Colonic mucosa (tissue), 4 donors: ENCODE measurements at places on chromosomes 12 and 14.

DNA sequence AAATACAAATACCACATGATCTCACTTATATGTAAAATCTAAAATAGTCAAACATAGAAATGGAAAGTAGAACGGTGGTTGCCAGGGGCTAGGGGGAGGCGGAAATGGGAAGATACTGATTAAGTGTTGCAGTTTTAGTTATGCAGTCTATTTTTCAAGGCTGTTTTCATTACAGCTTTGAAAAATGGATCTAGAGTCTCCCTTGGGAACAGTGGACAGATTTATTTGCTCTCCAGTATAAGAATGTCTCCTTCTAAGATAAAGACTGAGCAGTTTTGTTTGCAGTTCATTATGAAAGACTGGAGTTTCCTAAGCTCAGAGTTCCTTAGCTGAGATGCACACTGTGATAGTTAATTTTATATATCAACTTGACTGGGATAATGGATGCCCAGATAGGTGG is 202.5 kb downstream of the KLHL28 start:
- DNase-seq, result no peak

- DNase-seq, result no peak
Measured at GRCh38 chr12:96322720-96323119, 77.5 kb downstream of the CDK17 start.

DNA sequence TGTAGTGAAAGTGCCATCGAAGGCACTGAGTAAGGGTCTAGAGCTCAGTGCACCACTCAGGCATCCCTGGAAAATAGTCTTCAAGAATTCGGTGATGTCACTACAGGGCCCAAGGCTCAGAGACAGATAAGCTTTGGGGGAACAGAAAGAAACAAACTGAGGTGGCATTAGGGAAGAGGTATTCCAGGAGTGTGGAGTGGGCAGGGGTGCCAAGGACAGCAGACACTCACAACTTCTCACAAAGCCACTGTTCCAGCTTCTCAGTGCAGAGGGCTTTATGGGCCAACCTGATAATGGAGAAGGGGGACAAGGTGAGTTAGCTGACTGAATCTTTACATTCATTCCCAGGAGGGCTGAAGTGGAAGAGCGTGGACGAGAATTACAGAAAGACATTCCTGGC is 2.1 kb downstream of the LALBA start:
- DNase-seq, result no peak

DNA sequence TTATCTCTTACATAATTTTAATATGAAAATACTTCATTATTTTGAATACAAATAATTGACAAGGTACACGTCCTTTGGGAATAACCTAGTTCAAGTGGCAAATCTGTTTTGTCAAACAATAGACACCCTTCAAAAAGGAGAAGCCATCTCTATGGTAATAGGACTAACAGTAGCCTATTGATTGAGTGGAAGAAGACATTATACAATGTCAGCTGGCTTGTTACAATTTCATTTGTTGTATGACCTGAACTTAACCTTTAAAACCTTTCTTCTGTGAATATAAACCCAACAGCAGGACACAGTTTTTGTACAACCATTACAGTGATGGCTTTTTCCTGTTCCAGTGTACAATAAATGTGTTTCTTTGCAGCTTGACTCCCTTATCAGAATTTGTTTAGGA is 8.1 kb downstream of the TMEM260 start:
- no peak for DNase-seq

- no peak for DNase-seq
Measured at GRCh38 chr14:91250912-91251311, 6.4 kb upstream of the GPR68 start.
